ENCODE measurements at places on chromosomes 6 and 20.

- no peak for DNase-seq
Observed at GRCh38 chr6:49155316-49155715, 307.7 kb downstream of the MMUT start.

DNA sequence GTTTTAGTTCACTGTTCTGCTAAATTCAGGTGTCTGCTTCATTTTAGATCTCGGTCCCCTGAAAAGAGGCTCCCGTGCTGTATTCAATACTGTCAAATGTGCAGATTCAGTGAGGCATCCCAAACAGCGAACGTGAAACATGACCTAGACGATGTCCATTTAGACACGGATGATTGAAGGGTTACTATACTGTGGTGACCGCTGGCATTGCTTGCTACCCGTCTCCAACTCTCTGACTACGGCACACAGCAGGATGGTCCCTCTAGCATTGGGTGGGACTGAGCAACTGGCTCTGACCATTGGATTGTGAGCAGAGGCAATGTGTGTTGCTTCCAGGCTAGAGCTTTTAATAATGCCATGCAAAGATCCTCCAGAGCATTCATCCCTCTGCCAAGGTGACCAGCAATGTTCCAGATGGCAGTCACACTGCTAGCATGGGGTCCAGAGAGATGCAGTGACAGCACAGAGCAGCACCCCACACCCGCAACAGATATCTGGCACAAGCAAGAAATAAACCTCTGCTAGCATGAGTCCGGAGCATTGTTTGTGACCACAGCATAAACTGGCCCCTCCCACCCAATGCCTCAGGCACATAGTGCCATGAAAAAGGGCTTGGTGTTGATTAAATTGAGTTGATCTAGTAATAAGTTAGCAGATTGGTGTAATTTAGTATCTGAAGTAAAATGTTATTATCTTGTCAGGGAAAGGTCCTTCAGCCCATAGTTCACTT, 9.0 kb downstream of the METTL24 start:
- no peak for DNase-seq

DNA sequence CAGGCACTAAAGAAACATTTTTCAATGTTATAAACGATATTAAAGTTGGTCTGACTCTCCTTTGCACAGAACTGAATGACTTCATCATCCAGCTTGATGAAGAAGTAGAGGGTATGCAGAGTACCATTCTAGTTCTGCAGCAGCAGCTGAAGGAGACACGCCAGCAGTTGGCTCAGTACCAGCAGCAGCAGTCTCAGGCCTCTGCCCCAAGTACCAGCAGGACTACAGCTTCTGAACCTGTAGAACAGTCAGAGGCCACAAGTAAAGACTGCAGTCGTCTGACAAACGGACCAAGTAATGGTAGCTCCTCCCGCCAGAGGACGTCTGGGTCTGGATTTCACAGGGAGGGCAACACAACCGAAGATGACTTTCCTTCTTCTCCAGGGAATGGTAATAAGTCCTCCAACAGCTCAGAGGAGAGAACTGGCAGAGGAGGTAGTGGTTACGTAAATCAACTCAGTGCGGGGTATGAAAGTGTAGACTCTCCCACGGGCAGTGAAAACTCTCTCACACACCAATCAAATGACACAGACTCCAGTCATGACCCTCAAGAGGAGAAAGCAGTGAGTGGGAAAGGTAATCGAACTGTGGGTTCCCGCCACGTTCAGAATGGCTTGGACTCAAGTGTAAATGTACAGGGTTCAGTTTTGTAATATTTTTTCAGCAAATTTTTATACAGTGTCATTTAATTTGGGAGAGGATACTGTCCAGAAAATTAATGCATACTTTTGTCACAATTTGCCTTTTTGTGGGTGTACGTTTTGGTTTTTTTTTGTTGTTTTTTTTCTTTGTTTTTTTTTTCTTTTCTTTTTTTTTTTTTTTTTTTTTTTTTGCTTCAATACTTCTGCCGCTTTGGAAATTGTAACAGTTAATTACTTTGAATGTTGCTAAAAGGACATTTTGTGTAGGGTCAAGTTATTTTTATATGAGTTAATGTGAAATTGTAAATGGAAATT, 6.6 kb upstream of the ACAT2 start:
- no peak for DNase-seq

GRCh38 chr6:39518221-39518620, 195.7 kb upstream of the KCNK16 start:
- DNase-seq: no peak

GRCh38 chr6:25332655-25333071, 53.5 kb downstream of the CARMIL1 start:
- no peak for DNase-seq

GRCh38 chr20:36273414-36274180, 32.5 kb upstream of the DLGAP4 start:
- DNase-seq: peak; percentile 12

- DNase-seq: no peak
Observed at GRCh38 chr20:45087097-45087790, 13.7 kb downstream of the KCNS1 start.

- DNase-seq: no peak
Observed at GRCh38 chr20:51930775-51931174, 128.5 kb upstream of the SALL4 start.

- no peak for DNase-seq
Observed at GRCh38 chr6:84371681-84372080, 144.2 kb upstream of the CEP162 start.

DNA sequence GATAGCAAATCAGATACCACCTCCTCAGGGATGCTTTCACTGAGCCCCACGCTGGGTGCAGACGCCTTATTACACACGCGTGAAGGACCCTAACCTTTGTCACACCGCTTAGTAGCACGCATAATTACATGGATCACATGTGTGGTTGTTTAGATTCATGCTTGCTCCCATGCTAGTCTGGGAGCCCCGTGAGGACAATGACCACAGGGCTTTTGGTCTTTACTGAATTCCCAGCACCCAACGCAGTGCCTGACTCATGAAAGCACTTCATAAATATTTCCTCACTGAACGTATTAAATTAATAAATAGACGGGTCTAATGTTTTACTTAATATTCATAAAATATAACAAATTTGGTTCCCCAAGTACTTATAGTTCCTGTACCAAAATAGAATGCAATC, 132.5 kb downstream of the ALDH8A1 start:
- DNase-seq: no peak

DNA sequence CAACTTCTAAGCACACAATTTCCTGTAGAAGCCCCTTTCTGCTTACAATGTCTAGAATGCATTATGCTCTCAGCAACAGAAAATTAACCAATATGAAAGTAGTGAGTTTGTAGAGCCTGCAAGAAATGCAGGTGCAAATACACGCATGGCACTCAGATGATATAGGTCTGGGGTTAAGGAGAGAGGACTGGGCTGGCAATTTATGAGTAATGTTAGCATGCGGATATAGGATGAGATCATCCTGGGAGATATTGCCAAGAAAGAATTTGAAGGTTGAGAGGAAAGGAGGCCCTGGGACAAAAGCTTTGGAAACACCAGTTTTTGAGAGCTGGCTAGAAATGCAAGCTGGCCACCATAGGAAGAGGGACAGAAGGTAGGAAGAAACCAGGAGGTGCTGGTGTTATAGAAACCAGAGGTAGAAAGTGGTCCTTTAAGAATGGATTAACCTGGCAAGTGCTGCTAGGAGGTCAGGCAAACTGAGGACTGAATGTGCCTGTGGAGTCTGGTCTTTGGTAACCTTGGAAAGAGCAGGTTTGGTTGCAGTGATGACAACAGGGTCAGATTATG, 183.2 kb upstream of the MYLIP start:
- no peak for DNase-seq

DNA sequence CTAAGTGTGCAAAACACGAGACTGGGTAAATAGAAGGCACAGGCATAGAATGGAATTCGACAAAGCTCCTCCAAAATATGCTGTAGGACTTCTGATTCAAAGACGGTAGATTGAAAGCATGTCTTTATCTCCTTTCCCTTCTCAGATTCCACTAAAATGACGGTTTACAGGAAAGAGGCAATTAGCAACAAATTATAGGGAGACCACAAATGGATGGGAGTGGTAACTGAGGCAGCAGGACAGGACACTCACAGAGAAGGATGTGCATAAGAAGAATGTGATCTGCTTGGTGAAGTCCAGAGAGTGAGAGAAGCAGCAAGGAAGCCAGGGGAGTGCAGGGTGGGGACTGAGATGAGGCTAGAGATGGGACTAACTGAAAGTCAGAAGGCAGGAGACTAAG, 113.4 kb upstream of the MRPS10 start:
- DNase-seq: no peak

DNA sequence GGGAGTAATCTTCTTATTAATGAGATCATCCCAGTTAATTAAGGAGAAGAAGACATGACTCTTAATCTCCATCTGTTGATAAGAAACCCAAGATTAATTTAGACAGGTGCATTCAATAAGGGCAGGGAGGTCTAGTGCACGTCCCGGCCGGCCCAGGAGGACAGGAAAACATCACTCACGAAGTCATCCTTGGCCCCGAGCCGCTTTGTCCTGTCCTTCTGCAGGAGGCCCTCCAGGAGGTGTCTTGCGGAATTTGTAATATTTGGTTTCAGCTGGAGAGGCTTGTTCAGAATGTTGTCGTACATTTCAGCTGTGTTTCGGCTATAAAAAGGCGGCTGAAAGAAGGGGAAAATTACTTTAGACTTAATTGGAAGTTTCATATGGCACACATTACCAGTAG, 118.4 kb upstream of the SLC2A12 start:
- DNase-seq: no peak

DNA sequence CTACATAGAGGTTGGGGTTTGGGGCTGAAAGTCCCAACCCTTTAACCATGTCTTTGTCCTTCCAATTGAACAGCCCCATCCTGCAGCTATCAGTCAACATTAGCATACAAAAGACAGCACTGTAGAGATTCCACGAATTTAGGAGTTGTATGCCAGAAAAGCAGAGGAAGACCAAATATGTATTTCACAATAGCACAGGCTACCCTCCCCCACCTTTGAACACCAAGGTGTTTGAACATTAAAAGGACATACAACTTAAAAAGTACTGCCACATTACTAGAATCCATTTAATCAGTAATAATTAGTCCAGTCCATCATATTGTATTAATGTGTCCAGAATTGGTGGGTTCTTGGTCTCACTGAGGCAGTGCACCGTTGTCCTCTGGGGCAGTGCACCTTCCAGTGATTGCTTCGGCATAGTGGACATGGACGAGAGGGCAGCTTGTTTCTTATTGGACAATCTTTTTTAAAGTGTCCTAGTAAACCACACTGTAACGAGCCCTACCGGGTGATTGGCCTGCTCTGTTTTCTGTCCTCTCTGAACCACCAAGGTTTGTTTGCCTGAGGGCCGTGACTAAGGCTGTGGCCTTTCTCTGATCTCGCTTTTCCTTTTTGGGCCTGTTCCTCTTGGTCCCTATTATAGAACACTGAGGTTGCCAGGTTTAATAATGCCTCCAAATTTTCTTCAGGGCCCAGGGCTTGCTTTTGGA, 36.4 kb downstream of the GSTA4 start:
- no peak for DNase-seq

DNA sequence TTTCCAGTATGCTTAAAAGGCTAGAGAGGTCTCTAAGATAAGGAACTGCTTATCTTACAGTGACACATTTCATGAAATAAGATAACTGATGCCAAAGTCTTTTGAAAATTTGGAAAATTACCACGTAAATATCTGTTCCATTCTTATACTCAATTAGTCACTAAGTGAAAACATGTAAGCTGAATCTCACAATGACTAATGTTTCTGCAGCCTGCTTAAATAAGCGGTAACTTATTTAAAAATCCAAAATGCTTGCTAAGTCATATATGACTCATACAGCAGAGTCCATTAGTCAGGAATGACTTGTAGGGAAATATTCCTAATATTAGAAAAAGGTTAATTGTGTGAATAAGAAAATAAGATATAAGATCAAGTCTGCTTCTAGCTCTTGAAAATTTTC, 27.8 kb upstream of the LGSN start:
- DNase-seq: no peak

DNA sequence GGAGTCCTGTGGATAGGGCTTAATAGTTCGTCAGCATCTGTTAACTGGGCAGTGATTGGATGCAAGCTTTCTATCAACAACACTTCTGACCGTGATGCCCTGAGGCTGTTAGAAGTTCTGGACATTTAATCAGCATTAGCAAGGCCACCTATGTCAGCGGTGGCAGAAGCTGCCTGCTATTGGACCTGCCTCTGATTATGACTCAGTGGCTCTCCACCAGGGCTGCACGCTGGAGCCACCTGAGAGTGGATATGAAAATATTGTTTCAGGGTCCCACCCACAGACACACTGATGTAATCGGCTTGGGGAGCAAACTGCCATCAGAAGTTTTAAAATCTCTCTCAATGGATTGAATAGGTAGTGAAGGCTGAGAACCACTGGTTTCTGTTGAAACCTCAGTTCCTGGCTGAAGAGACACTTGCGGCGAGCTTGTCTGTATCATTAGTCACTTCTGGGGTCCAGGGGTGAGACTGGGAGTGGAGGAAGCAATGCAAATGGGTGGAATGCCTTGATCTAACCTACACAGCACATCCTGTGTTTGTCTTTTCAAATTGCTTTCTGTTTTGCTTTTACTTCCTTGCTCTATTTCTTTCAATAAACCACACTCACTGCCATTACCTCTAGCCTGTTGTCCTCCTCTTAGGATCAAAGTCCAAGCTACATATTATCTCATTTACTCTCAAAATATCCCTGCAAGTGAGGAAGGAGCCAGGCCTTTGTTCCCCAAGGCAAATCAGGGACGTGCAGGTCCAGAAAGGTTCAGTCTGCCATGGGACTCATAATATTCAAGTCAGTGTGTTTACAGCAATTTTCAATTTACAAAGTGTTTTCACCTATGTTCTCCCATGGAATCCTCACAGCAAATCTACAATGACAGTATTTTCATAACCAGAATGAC, 4.2 kb downstream of the CLIC5 start:
- peak; percentile 79 for DNase-seq

DNA sequence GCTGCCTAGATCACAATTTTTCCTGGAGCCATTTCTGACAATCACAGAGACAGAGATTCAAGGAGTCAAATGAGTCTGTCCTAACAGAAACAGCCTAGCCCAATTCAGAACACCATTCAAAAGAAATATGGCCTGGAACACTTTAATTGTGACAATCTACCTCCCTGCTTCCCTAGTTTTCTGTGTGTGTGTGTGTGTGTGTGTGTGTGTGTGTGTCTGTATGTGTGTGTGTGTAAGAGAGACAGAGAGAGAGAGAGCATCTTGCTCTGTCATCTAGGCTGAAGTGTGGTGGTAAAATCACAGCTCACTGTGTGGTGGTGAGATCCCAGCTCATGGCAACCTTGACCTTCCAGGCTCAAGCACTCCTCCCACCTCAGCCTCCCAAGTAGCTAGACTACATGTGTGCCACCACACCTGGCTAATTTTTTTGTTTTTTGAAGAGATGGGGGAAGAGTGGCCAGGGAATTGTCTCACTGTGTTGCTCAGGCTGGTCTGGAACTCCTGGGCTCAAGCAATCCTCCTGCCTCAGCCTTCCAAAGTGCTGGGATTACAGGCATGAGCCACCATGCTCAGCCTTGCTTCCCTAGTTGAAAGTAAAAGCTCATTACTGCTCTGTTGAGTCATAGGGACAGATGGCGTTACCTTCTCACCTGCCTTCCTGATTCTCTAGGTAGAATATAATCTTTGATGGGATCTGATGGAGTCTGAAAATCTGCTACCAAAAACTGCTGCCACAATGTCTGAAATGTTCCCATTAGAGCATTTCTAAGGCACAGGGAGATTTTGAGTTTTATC, 89.6 kb upstream of the BEND6 start:
- DNase-seq: no peak

- no peak for DNase-seq
Observed at GRCh38 chr6:87714093-87714842, 12.2 kb upstream of the AKIRIN2 start.

- DNase-seq: no peak
Observed at GRCh38 chr6:30763618-30764489, 19.5 kb upstream of the IER3 start.

Data from CD4-positive, alpha-beta T cell treated with Interleukin-21 for 1 hour (primary cell).